Activated CD8-positive, alpha-beta memory T cell treated with anti-CD3 and anti-CD28 coated beads, Interleukin-2, amount 50 U/mL, for 4 hours (primary cell): ENCODE measurements at places on chromosomes 16 and 17.

DNA sequence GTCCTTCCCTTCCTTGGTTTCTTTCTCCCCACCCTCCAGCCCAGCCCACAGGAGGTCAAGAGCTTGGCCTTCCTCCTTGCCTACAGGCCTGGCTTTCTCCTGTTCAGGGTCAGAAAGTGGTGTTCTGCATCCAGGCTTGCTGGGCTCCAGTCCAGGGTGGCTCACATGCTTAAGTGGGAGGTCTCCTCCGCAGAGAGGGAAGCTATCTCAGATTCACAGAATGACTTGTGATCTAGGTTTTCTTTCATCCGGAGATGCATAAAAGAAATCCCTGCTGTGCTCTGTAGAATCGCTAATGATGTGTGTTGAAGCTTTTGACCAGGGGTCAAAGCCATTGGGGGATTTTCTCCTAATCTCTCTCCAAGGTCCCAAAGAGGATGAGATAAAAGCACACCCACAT, 382.3 kb upstream of the EEF2KMT start:
- no peak for DNase-seq

- DNase-seq, result no peak
These were observed 2.9 kb upstream of the AOC3 start for GRCh38 chr17:42848093-42848492.

- no peak for DNase-seq
These were observed 13.5 kb upstream of the BHLHA9 start for GRCh38 chr17:1256699-1257098.

DNA sequence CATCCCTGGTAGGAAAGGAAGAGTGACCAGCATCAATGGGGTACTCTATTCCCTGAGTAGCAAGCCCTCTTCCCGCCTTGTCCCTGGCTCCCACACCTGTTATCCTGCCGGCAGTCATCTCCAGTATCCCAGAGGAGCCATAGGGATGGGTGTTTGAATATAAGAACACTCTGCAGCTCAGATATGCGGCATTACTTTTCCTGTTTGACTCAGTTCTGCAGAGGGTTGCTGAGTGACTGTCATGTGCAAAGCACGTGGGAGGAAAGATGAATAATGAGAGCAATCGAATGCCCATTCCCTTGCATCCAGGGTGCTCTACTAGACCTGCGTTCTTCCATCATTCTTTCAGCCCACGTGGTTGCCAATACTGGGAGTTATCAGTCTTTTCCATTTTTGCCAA, 115.1 kb downstream of the PRKCB start:
- DNase-seq, result no peak

DNA sequence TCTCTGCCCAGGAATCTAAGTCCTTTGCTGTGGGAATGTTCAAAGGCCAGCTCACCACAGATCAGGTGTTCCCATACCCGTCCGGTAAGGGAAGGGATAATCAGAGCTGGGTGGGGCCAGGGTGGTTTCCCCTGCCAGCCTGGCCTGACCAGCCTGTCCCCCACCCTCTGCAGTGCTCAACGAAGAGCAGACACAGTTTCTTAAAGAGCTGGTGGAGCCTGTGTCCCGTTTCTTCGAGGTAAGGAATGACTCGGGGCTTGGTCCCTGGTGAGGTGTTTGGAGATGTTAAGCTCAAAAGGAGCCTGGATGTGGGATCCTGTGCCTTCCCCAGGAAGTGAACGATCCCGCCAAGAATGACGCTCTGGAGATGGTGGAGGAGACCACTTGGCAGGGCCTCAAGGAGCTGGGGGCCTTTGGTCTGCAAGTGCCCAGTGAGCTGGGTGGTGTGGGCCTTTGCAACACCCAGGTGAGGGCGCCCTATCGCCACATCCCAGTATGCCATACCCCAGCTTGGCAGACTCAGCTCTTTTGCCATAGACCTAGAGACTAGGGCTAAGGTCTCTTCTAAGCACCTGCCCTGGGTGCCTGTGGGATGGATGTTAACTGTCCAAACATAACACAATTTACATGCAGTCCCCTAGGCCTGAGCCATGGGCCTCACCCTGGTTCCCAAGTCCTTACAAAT, 997 bp downstream of the ACADVL start:
- DNase-seq, result peak; percentile 63

DNA sequence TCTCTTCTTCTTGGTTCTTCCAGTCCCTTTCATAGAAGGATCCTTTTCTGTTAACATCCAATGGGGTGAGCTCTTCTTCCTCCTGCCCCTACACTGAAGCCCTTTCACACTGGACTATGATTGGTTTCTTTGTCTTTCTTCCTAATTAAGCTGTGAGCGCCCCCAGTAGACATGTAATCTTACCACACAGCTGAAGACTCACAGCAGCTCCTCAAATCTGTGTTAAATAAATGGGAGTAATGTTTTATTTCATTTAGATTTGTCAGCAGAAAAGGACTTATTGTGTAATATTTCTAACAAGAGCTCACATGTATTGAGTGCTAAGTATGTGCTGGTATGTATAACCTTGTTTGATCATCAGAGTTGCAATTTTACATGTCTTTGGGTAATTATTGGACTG, 55.7 kb downstream of the TOX3 start:
- DNase-seq, result no peak

DNA sequence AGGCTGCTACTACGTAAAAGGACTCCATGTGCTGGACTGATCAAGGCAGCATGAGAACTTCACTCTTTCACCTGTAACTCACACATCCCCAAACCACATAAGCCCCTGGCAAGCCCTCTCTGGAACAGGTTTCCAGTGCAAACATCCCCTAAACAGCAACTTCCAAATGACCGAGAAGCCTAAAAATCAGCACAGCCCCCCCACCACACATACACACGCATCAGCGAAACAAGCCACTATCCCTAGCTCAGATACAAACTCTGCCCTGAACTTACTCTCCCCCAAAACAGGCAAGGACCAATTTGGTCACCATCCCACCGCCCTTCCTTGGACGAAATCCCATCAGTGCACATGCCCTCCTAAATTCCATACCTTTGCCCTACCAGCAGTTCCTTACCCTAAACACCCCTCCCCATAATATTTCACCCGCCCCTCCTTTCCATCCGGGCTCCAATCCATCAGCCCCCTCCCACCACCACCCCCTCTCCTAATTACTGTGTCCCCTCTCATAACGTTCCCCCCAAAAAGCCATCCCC, 735 bp downstream of the LSM12 start:
- DNase-seq, result no peak

- DNase-seq, result no peak
These were observed 288 bp downstream of the ANKRD40CL start for GRCh38 chr17:50767030-50767429.

GRCh38 chr17:41490000-41490990, 585 bp upstream of the KRT36 start:
- DNase-seq, result no peak

DNA sequence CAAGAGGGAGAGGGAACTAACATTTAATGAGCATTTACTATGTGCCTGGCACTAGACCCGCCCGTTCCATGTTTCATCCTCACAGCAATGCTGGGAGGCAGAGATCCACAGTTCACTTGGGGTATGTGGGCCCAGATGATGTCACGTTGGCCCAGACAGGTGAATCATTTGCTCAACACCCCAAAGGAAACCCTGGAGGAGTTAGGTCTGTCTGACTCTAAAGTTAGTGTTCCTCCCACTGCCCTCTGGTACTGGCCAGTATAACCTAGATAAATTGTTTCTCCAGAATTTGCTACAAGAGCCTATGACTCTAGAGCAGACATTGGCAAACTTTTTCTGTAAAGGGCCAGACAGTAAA, 164.6 kb downstream of the VPS53 start:
- no peak for DNase-seq

DNA sequence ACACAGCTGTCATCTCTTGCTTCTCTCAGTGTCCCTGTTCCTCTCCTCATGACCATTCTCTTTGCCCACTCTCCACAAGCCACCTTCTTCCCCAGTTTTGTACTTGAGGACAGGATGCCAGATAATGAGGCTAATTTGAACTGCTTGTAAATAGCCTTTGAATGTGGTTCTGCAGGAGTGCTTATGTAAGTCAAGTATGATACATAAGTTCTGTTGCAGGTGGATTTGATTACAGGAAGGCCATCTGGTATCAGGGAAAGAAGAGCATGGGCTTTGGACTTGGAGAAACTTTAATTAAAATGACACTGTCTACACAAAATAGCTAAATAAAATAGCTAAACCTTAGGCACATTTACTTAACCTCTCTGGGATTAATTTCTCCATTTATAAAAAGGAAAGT, 120.2 kb upstream of the HLF start:
- DNase-seq, result no peak

DNA sequence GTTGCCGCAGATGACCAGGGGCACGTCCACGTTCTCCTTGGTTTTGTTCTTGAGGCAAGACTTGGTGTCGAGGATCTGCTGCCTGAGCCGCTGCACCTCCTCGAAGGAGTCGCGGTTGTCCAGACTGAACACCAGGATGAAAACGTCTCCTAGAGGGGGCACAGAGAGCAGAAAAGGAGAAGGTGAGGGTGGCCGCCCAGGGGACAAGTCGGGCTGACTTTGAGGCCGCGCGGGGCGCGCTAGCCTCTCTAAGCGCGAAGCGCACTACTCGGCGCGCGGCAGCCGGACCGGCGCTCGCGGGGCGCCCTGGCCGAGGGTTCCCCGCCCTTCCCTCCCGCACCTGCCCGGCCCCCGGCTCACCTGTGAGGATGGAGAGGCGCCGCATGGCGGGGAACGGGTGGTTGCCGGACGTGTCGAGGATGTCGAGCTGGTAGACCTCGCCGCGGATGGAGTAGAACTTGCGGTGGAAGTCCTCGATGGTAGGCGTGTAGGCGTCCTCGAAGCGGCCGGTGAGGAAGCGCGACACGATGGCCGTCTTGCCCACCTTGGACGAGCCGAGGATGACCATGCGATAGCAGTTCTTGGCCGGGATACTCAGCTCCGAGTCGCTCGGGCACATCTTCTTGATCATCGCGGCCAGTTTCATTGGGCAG, 533 bp downstream of the RASD1 start:
- no peak for DNase-seq

GRCh38 chr17:42843358-42843934, 934 bp upstream of the AOC2 start:
- DNase-seq, result no peak

GRCh38 chr16:85029981-85030401, 2.4 kb downstream of the KIAA0513 start:
- no peak for DNase-seq

DNA sequence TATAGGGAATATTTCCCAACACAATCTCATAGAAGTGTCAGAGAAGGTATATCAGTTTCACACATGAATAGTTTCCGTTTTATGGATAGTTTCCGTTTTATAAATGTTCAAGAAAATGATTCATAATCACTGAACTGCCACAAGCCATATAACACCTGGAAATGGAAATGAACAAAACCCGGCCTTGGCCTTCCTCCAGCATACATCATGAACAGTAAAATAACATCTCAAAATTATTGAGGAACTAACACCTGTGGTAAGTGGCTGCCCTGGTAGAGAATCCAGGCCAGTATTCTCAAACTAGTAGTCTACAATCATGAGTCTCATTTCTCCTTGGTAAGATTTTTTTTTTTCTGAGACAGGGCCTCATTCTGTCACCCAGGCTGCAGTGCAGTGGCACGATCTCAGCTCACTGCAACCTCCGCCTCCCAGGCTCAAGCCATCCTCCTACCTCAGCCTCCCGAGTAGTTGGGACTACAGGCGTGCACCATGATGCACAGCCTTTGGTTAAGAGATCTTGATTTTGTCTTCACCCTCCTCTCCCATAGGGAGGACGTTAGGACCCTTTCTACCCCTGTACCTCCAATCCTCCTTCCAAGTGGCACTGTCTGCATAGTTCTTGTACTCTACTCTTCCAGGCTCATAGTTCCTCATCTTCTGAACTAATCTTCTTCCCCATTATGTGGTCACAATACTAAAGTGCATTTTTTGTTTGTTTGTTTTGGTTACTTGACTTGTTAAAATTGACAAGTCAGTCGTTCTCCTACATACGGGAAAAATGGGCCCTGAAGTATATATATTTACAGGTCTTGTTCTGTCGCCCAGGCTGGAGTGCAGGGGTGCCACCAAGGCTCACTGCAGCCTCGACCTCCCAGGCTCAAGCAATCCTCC, 15.0 kb upstream of the RGS9 start:
- DNase-seq, result no peak

DNA sequence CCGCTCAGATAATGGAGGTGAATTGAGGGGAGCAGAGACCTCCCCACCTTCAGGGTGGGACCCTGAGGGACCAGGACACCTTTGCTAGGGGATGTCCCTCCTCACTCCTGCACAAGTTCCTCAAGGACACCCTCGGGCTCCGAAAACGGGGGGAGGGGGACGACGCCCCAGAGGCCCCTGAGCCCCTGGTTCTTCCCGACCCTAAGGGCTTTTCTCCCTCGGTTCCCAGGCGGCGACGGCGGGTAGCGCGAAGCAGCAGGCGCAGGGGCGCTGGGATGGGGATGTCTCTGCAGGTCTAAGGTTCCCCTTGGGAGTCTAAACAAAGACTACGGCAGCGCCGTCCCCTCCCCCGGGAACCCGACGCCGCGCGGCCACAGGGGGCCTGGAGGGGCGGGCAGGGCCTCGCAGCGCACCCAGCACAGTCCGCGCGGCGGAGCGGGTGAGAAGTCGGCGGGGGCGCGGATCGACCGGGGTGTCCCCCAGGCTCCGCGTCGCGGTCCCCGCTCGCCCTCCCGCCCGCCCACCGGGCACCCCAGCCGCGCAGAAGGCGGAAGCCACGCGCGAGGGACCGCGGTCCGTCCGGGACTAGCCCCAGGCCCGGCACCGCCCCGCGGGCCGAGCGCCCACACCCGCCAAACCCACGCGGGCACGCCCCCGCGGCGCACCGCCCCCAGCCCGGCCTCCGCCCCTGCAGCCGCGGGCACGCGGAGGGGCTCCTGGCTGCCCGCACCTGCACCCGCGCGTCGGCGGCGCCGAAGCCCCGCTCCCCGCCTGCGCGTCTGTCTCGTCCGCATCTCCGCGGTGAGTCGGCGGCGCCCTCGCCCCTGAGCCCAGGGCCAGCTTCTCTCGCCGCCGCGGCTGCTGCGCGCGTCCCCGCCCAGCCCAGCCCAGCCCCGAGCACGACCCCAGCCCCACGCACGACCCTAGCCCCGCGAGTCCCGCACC, 36.7 kb upstream of the NDRG4 start:
- peak; percentile 18 for DNase-seq

GRCh38 chr17:1089915-1090314, 89.9 kb downstream of the ABR start:
- DNase-seq, result no peak

DNA sequence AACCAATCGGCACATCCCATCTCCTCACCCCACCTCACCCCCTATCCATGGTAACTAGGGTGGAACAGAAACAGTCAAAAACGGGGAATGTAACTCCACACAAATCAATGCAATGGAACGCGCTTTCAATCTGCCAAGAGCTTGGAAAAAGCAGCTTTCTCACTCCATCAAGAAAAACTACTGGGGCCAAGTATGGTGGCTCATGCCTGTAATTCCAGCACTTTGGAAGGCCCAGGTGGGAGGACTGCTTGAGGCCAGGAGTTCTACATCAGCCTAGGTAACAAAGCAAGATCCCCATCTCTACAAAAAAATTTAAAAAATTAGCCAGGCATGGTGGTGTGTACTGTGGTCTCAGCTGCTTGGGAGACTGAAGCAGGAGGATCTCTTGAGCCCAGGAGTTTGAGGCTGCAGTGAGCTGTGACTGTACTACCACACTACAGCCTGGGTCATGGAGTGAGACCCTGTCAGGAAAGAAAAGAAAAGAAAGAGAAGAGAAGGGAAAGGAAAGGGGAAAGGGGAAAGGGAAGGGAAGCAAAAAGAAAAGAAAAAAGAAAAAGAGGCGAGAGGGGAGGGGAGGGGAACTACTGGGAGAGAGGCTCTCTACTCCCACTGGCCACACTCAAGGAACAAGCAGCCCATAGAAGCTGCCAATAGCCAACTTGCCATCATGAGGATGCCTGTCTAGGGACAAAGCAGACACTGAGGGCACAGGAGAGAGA, 38.9 kb downstream of the ARHGAP17 start:
- no peak for DNase-seq

GRCh38 chr16:1499756-1500464, 6.8 kb downstream of the TELO2 start:
- DNase-seq, result no peak
